ENCODE measurements at places on chromosomes 3 and 15.

DNA sequence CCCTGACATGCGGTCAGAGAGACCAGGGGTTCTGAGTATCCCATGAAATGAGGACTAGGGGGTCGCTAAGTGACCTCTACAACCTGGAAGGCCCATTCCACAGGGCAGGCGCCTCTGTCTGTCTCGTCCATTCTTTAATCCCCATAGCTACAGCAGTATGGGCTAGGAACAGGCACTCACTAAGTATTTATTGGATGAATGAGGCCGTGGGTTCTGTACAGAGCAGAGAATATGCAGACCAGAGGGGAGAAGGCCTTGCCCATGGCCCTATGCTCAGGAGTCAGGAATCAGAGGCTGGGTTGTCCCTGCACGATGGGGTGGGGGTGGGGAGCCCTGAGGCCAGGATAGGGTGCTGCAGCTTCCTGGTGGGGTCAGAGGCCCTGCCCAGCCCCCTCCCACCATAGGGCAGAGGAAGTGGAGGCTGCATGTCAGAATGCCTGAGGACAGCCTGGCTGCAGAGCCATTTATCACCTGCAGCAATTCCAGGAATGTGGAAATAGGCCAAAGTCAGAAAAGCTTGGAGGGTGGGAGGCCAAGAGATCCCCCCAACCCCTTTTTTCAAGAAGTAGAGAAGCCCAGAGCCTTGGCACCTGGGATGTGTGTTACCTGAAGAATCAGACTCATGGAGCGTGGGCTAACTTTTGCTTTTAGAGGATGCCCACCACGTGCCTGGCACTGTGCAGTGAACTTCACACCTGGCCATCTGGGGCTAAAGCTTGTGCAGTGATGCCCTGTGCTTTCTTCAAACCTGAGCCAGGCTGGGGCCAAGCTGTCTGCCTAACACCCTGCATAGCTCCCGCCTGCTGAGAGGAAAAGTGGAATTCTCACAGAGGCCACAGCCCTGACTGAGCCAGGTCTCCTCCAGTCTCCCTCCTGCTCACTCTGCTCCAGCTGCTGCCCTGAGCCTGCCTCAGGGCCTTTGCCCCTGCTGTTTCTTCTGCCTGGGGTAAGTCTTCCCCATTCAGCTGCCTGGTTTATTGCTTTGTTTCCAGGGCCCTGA is 109.4 kb downstream of the WNT7A start:
- DNase-seq, result peak; percentile 72

DNA sequence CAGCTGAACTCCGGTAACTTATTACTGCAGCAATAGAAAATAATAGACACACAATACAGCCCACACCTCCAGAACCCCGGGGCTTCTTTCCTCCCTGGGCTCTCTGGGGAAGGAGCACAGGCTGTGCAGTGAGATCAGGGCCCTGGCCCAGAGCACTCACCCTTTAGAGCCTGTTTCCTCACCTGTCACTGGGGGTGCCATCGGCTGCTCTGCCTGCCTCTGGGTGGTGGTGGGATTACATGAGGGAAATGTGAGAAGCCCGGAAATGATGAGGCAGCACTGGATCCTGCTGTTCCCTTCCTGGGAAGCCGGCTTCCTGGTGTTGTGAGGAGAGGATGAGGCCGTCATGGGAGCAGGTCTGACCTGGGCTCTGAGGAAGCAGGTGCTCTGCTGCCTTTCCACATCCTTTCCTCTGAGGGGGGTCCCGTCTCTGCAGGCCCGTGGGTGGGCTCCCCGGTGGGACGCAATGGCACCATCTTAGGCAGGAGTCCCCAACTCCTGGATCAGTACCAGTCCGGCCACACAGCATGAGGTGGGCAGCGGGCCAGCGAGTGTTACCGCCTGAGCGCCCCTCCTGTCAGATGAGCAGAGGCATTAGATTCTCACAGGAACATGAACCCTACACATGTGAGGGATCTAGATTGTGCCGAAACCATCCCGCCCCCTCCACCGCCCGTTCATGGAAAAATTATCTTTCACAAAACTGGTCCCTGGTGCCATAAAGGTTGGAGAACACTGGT is 220.9 kb upstream of the CTDSPL start:
- no peak for DNase-seq

- no peak for DNase-seq
Measured at GRCh38 chr3:169478566-169479313, 184.8 kb downstream of the MECOM start.

- DNase-seq, result no peak
Measured at GRCh38 chr3:163971861-163972260, 1106.4 kb downstream of the SI start.

- no peak for DNase-seq
Measured at GRCh38 chr15:64246364-64247189, 83.8 kb upstream of the PPIB start.

GRCh38 chr3:69761896-69762767 is 22.9 kb downstream of the MITF start:
- DNase-seq, result no peak

- DNase-seq, result no peak
Measured at GRCh38 chr15:25541228-25541627, 102.4 kb upstream of the UBE3A start.

DNA sequence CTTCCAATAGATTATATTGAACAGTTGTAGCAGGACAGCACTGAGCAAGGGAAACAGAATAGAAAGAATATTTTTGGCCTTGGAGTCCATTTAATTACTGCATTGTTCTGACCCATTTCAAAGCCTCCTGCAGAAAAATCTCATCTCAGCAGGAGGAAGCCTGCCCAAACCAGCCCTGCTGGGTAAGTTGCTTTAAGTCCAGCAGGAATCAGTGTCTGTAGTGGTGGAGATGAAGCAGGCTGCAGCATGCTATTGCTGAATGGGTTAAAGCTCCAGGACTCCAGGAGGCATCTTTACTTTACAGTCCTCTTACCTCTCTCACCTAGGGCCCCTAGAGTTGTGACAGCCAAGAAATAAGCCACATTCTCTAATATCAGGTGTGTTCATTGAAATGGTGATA is 380.3 kb upstream of the THBS1 start:
- no peak for DNase-seq

- no peak for DNase-seq
Measured at GRCh38 chr15:40256638-40257235, 17.9 kb downstream of the PAK6 start.

DNA sequence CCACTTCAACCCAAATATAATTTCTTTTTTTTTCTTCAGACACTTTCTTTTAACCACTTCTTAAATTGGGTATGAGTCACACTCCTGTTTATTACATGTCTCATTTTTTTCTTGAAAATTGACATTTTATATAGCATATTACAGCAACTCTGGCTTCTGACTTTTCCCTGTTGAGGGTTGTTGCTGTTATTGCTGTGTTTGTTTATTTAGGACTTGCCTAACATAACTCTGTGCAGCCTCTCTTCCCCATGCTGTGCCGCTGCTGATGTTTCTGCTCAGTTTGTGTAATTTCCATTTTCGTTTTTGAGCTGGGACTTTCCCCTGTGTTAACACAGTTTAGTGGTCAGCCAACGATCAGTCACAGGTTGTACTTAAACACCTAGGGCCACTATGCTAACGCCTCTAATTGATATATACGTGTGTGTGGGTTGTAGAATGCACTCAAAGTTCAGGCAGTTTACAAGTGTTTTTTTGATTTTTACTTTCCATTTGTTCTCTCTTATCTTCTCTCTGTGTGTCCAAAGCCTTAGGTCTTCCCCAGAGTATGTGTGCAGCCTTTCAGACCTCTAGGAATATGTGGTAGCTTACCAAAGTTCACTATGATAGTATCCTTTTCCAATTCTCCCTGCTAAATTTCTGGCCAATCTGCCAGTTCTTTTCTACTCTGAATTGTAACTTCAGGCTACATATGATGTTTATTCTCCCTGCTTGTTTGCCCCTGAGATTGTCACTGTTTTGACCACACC is 337.2 kb downstream of the ZBTB20 start:
- no peak for DNase-seq

DNA sequence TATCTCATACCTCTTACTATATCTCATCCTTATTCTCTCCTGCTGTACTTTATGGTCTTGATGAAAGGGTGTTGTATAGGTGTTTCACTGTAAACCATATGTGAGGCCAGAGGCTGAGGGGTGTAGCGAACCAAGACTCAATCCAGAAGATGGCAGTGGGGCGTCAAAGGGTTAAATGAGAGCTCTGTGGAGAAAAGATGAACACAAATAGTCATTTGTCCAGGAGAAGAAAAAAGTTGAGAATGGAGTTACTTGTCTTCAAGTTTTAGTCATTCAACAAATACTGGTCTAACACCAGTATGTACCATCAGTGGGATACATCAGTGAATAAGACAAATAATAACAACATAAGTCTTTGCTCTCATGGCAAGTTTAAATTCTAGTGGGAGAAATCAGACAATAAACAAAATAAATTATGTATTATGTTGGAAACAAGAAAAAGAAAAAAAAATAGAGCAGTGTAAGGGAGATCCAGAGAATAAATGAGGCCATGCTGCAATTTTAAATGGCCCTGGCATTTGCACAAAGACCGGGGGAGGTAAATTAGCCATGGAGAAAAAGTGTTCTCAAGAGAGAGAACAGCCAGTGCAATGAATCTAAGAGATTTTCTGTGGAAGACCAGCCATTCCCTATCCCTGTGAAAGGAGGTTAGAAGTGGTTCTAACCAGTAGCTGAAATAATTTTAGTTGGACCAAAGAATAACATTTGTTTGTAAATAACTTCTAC is 77.0 kb upstream of the UMPS start:
- no peak for DNase-seq

GRCh38 chr3:101303089-101303731 is 17.2 kb downstream of the IMPG2 start:
- no peak for DNase-seq

DNA sequence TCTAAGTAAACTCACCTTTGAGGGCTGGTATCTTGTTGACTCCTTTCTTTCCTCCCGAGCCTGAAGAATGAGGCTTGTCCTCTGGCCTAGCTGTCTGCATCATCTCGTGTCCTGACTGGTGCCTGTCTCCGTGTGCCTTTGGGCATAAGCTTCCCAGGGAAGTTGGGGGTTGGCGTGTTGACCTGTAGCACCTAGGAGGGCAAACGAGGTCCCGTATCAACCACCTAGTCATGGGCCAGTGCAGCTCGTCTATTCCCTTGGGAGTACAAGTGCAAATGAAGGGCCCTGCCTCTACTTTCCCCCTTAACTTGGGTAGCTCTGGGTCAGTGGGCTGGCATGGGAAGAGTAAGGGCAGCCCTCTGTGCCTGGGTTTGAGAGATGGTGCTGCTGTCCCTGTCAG is 8.7 kb downstream of the TEX264 start:
- DNase-seq, result no peak

DNA sequence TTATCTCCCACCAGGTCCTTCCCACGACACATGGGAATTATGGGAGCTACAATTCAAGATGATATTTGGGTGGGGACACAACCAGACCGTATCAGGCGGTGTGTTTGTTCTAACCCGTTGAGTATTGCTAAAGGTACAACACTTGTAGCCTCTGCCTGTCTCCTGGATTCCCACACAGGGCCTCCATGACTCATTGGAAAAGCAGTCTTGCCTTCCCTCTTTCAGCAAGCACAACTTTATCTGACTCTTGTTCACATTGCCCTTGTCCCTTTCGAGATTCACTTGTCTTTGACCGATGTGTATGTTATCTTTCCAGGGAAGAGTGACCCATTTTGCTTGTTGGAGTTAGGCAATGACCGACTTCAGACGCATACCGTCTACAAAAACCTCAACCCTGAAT is 152.3 kb downstream of the MCTP2 start:
- no peak for DNase-seq

DNA sequence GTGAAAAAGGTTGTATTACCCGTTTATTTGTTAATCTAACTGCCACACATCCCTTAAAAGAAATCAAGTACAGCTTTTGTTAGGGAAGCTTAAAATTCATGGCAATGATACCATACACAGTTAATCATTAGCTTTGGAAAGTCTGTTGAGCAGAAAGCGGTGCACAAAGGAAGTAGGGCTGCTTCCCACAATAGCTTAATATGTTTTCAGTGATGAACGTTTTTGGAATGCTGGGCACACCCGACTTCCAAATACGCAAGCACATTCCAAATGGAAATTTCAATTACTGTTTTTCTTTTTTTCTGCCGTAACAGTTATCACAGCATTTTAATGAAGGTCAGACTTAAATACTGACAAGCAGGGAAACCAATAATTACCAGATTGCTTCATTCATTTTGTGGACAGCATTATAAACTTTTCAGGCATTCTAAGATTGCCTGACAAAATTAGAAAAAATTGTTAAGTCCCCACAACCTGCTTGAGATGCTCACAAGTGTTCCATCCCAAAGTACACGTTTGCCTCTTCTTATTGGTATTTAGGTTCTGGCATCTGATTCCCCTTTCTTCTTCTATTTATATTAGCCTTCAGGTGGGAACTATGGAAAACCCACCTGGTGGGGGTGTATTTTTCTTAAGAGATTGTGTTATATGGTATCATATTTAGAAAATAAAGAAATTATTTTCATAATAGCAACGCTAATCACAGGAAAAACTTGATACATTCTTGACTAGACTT is 1.1 kb upstream of the ECT2 start:
- peak; percentile 46 for DNase-seq

DNA sequence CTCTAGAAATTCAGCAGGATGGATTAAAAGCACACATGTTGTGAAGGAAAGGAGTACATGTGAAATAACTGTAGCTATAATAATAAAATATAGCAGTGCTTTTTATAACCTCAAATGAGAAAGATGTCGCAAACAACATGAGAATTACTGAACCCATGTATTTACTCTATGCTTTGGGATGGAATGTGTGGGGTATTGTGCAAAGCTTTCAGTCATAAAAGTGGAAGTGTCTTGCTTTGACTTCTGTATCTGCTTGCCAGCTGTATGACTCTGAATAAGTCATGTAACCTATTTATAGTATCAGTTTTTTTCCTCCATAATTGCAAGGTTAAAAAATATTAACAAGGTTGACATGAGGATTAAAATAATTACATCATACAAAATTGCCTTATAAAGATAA is 519.3 kb upstream of the CADM2 start:
- no peak for DNase-seq

DNA sequence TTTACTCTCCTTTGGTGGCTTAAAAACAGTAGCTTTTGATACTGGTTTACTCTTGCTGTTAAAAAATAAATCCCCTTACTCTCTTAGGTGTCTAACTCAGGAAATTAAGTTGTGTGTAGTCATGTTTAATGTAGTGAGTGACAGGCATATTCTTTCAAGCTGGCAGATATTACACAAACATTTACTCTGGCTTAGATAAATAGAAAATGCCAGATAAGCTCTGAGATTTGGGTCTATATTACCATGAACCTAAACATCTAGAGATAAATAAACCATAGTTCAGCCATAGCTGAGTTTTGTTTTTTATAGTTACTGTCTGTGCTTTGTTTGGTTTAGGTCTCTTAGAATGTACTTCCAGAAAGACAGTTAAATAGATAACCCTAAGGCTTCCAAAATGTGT is 2.4 kb downstream of the SEMA6D start:
- DNase-seq, result no peak

DNA sequence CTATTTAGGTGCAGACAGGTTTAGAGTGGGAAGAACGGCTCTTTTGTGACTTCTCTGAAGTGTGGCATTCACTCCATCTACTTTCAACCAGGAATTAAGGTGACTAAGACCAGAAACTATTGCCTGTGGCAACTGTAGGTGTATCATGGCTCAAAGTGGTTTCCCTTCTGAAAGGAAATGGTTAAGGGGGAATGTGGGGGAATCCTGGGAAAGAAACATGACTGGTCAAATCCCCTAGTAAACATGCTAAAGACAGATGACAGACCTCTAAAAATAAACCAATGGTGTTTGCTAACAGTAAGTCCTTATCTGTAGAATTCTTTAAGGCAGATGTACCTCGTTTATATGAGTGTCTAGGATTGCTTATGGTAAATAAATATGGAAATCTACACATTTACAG is 56.9 kb downstream of the MEGF11 start:
- DNase-seq, result no peak

- DNase-seq, result no peak
Measured at GRCh38 chr3:25297667-25298585, 130.1 kb upstream of the RARB start.
